ENCODE measurements at places on chromosomes 16 and 17.

- DNase-seq: no peak
Observed at GRCh38 chr17:55545806-55546205, 34.6 kb upstream of the SMIM36 start.

- DNase-seq: no peak
Observed at GRCh38 chr17:70767102-70767701, 597.9 kb downstream of the KCNJ2 start.

DNA sequence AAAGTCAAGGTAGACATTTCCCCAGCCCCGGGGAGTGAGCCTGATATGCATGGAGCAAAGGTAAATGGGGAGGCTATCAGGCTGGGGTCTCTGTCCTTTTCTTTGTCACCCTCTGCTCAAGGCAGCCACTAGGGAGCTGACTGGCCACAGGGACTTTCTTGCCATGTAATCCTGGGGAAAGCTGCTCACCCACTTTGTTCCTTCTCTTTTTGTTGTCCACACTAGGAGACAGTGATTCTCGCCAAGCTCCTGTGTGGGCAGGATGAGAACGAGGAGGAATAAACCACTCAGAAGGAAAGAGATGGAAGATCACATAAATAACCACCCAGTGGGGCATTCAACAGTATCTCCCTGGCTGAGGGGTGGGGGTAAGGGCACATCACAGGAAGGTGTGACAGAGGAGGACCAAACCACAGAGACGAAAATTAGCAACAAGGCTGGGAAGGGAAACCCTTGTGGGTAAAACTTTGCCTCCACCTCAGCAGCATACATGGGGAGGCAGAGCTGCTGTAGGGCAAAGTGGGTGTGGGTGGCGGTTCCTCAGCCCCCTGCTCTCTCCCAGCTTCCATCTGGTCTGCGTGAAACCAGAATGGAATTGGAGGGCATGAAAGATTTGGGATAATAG lies 26.2 kb upstream of the CCL1 start:
- no peak for DNase-seq

DNA sequence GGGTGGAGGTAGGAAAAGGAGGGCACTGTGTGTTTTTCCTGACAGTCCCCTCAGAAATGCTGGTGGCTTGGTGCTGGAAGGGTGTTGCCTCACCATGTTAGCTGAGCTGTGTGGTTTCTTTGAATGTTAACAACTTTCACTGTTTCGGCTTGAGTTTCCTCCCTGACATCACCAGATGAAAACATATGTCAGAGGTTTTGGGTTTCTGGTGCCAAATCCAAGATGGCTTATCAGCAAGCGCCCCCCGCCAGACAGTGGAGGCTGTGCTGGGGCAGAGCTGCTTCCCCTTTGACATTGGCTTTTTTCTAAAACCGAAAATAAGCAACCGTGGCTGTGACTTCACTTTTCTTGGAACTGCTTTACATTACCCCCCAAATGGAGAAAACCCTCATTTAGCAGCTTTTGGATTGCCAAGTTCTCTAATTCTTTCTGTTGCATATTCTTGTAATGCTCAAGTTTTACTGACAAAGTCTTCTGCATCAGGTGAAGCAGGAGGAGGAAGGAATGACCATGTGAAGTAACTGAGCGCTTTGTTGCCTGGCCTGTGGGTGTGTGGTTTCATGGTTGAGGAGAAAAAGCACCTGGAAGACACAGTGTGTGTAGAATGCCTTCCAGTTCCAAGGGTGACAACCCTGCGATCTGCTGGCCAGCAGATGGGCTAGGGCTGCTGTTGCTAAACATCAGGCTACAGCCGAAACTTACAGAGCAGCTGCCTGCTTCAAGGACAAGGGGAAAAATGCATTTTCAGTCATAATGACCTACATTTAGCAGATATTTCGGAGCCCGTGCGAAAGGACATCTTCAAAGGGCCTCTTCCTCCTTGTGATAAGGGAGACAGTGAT lies 9.7 kb downstream of the RMI2 start:
- no peak for DNase-seq

- DNase-seq: no peak
Observed at GRCh38 chr16:88334778-88335720, 47.7 kb upstream of the ZNF469 start.

- DNase-seq: no peak
Observed at GRCh38 chr17:51630101-51630671, 369.8 kb downstream of the UTP18 start.

DNA sequence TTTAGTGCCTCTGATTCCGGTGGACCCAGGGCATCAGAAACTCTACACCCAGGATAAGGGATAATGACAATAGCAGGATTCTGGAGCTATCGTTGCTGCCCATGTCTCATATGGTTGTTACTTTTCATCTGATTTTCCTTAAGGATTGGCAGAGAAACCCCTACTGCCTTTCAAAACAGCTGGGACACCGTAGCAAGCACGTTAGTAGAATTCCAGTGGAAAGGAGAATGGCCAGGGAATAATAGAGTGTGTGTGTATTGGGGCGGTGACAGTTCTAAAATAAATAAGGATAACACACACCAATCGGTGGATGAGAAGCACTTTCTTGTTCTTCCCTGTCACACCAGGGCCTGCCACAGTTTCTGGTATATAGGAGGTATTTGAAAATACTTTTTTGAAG lies 251.8 kb downstream of the HAPSTR1 start:
- no peak for DNase-seq

- DNase-seq: no peak
Observed at GRCh38 chr16:101586-101985, 23.6 kb downstream of the MPG start.

DNA sequence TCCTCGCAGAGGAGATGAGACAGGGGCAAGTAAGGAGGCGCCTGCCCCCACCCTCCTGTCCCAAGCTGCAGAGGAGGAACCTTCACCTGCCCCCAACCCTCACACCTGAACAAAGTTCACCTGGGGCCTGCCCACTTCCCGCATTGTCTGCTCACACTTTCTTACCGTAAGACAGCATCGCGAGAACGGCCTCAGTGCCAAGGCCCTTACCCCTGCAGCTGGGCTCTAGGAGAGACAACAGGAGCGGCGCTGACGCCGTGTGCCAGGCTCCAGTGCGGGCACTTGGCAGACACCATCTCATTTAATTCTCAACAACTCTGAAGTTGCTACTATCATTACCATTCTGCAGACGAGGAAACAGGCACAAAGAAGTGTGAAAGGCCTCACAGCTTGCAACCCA lies 4.1 kb downstream of the NAT9 start:
- no peak for DNase-seq

GRCh38 chr16:5751216-5751615 lies 653.6 kb upstream of the EEF2KMT start:
- no peak for DNase-seq

GRCh38 chr16:47229053-47230050 lies 85.6 kb upstream of the NETO2 start:
- no peak for DNase-seq

GRCh38 chr16:71846431-71846830 lies 655 bp downstream of the ATXN1L start:
- no peak for DNase-seq

DNA sequence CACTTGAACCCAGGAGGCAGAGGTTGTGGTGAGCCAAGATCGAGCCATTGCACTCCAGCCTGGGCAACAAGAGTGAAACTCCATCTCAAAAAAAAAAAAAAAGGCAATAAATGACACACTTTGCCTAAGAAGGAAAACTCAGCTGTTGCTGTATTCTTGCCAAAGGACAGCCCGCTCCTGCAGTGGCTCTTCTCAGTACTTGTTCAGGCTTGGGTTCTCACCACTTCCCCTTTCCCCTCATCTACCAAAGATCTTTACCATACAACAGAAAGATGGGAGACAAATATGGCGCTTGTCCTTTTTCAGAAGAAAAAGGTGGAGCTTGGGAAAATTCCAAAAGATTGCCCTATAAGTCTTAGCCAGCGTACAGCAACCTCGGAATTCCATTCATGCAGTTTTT lies 58.5 kb downstream of the MYH13 start:
- no peak for DNase-seq

Measured in kidney epithelial cell (primary cell).